MCF 10A (cell line): ENCODE measurements at places on chromosomes 1 and 21. TPM values are rescaled to one million over a fixed set of nuclear protein-coding genes. Genes with fewer than 3 reads are reported as not detected.

Gene TBX19
- total RNA-seq = 1.6 and 2.4 TPM in 2 replicates

Gene VCAM1
- total RNA-seq = not detected in 2 replicates

Gene RAB42
- total RNA-seq = not detected in 2 replicates

Gene RHCE
- total RNA-seq = 0.42 and 0.61 TPM in 2 replicates

Gene C1orf87
- not detected in 2 replicates for total RNA-seq

Gene LAMC2
- total RNA-seq = 751 and 884 TPM in 2 replicates

Gene HUNK
- not detected in 2 replicates for total RNA-seq

- no peaks in the 10 kb centered on the region for H3K4me1 ChIP-seq
- DNase-seq = no peak
- no peak overlapping the region for H3K27ac ChIP-seq
- H3K4me3 ChIP-seq = no peak overlapping the region
Observed at GRCh38 chr1:3883194-3883925, 16.7 kb downstream of the C1orf174 start.

GRCh38 chr1:81157686-81158085 lies 643.0 kb upstream of the ADGRL2 start:
- peak; percentile 44 for DNase-seq
- no peaks in the 10 kb centered on the region for H3K36me3 ChIP-seq
- H3K4me3 ChIP-seq = no peak overlapping the region

DNA sequence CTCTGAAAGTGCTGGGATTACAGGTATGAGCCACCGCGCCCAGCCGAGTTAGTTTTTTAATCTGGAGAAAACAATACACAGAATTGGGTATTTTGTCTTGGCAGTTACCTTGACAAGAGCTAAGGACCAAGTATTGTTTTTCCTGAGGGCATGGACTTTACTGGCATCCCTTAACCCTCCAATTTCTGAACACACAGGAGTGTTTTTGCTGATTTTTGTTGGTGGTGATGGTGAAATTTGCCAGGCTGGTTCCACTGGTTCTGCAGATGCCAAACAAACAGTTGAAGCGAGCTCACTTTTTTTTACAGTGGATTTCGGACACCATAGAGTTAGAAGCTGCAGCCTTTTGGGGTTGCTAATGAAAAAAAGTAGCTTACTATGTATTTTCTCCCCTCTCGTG lies 37.2 kb upstream of the SH3D21 start:
- peaks cover 5% of the 10 kb centered on the region for H3K4me1 ChIP-seq
- H3K36me3 ChIP-seq = peaks cover 60% of the 10 kb centered on the region
- H3K27ac ChIP-seq = no peak overlapping the region
- no peak for DNase-seq
- no peak overlapping the region for H3K4me3 ChIP-seq

- H3K36me3 ChIP-seq = no peaks in the 10 kb centered on the region
- H3K27me3 ChIP-seq = peaks cover 12% of the 10 kb centered on the region
- no peaks in the 10 kb centered on the region for H3K4me1 ChIP-seq
- H3K27ac ChIP-seq = no peak overlapping the region
Observed at GRCh38 chr1:211687462-211688215, 12.2 kb upstream of the NEK2 start.

- H3K36me3 ChIP-seq = no peaks in the 10 kb centered on the region
- H3K4me1 ChIP-seq = no peaks in the 10 kb centered on the region
- DNase-seq = no peak
- H3K27me3 ChIP-seq = peaks cover 38% of the 10 kb centered on the region
- no peak overlapping the region for H3K4me3 ChIP-seq
Observed at GRCh38 chr1:101920577-101920976, 76.1 kb downstream of the OLFM3 start.

DNA sequence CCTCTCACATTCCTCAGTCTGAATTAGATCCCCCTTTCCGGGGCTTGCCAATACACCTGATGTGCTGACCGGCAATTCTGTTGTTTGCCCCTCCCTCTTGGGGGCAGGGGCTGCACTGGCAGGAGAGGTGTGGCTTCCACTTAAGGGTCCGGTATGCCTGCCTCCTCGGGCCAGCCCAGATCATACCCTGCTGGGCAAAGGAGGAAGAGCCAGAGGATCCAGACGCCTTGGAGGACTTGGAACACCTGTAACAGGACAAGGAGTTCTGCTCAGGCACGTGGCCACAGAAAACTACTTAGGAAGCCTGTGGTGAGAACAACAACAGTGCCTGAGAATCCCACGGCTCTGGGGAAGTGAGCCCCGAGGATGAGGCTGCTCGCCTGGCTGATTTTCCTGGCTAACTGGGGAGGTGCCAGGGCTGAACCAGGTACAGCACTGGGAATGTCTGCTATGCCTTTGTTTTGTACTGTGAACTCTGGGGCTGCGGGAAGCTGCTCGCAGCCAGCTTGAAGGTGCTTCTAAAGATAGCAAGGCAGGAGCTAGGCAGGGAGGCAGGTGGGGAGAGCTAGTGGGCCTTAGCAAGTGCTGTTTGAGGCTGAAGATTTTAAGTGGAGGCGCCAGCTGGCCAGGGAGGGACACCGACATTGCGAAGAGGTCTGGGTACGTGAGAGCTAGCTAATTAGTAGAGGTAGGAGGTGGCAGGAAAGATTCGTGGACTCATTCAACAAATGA lies at the start of gene SMPDL3B:
Gene SMPDL3B, plus strand, starts transcription at position 183 of the 732 bp plus-strand sequence. Its CDS starts 184 bp downstream, at position 367.
- peak within 1 kb of the TSS; percentile 65 for H3K4me3 ChIP-seq
- DNase-seq = peak; percentile 71
- peak within 1 kb of the TSS; percentile 55 for H3K27ac ChIP-seq
- no peaks in the 10 kb centered on the region for H3K36me3 ChIP-seq

DNA sequence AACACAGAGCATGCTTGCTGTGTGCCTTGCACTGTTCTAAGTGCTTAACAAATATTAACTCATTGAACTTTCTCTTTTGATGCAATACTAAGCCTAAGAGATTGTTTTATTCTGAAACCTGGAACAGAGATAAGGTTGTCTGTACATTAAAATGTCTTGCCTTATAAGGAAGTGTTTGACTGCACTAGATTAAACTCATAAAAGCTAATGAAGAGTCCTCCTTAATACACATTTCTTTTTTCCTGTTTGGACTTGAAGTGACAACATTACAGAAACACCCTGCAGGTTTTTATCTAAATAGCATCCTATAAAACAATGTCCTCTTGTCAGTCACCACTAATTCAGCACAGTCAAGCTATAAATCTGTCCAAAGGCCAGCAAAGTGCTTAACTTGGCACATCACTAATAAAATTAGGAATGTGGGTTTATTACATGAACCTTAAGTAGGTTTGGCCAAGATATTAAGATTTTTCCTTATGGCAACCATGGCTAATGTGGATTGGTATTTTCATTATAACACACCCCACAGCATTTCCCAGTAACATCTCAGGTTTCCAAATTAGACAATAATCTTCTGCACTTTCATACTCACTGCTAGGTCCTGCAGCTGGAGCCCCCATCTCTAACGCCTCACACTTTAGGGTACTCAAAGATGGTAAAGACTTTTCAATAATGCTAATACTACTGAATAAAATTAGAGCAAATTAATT lies 389.7 kb downstream of the LMO4 start:
- H3K36me3 ChIP-seq = no peaks in the 10 kb centered on the region
- H3K27ac ChIP-seq = no peak overlapping the region
- H3K4me1 ChIP-seq = no peaks in the 10 kb centered on the region
- no peak for DNase-seq
- H3K4me3 ChIP-seq = no peak overlapping the region
- no peaks in the 10 kb centered on the region for H3K27me3 ChIP-seq

DNA sequence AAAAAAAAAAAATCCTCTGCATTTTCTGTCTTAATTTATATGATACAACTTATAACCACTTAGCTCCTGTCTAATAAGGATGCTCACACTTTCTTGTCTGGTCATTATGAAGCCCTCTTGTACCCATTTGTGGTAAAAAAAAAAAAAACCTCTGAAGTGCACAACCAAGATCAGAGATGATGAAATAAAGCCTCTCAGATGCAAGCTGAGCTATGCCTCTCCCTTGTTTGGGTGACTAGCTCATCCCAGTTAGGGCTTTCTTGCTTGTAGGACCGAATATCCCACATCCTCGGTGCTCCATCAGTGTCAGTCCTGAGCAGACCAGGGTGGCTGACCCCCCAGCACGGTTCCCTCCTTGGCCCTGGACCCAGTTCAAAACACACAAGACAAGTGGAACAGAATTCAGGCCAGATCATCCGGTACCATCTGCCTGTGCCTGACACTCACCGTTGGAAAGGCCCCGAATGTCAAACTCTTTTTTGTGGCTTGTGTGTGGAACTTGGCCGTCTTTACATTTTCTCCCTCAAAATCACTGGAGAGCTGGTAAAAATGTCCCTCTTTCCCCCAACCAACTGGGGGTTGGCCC lies 6.3 kb upstream of the SELENON start:
- no peaks in the 10 kb centered on the region for H3K36me3 ChIP-seq
- peaks cover 10% of the 10 kb centered on the region for H3K4me1 ChIP-seq
- no peaks in the 10 kb centered on the region for H3K27me3 ChIP-seq
- no peak overlapping the region for H3K4me3 ChIP-seq

DNA sequence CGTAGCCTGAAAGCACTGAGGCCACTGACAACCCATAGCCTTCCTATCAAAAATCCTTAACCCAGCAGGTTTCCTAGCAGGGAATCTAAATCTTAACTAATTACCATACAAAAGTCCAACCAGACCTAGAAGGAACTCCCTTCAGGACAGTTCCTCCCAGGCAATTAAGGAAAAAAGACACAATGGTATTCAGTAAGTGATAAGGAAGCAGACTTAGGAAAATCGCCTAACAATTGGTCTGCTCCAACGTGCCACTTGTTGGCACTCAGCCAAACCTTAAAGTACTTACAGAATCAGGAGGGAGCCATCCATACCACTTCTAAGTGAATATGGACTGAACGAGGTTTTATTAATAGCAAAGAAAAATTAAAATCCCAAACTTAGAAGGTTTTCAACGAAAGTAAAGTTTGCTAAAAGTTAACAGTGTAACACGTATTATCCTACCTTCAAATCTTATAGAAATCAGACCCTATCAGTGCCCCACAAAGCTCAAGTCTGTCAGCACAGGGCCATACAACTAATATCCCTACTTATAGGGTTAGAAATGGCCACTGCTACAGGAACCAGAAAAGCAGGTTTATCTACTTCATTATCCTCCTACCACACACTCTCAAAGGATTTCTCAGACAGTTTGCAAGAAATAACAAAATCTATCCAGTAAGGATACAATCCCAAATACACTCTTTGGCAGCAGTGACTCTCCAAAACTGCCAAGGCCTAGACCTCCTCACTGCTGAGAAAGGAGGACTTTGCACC lies 29.0 kb downstream of the SPATA6 start:
- no peak overlapping the region for H3K27ac ChIP-seq
- H3K4me1 ChIP-seq = no peaks in the 10 kb centered on the region
- DNase-seq = no peak
- no peaks in the 10 kb centered on the region for H3K27me3 ChIP-seq
- no peak overlapping the region for H3K4me3 ChIP-seq
- no peaks in the 10 kb centered on the region for H3K36me3 ChIP-seq

- H3K27me3 ChIP-seq = no peaks in the 10 kb centered on the region
- peak overlapping the region; percentile 79 for H3K27ac ChIP-seq
- H3K4me3 ChIP-seq = peak overlapping the region; percentile 78
- peaks cover 27% of the 10 kb centered on the region for H3K36me3 ChIP-seq
Observed at GRCh38 chr1:101025283-101025656, 314 bp downstream of the DPH5 start.

- peak; percentile 46 for DNase-seq
- H3K36me3 ChIP-seq = no peaks in the 10 kb centered on the region
- H3K27ac ChIP-seq = no peak overlapping the region
- H3K4me1 ChIP-seq = peaks cover 7% of the 10 kb centered on the region
- H3K4me3 ChIP-seq = no peak overlapping the region
Observed at GRCh38 chr21:29704719-29705118, 235.1 kb downstream of the GRIK1 start.

DNA sequence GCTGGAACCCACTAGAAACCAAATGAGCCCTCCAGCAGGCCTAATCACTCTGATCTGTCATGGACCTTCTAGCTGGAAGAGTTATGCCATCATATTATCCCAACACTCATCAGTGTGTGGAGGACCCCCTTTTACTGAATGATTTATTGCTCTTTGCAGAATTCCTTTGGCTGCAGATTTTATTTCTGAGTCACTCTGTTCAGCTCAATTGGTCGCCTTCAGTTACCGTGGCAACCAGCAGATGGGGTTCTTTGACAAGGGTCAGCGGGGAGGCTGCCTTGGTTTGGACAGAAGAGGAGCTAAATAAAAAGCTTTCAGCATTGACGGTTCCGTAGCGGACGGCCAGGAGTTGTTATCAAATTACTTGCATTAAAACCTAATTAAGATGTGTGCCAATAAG lies 220.1 kb downstream of the SDCCAG8 start:
- peaks cover under 1% of the 10 kb centered on the region for H3K4me1 ChIP-seq
- H3K4me3 ChIP-seq = no peak overlapping the region
- no peaks in the 10 kb centered on the region for H3K27me3 ChIP-seq
- H3K36me3 ChIP-seq = peaks cover 34% of the 10 kb centered on the region

- DNase-seq = no peak
- no peak overlapping the region for H3K27ac ChIP-seq
- H3K4me1 ChIP-seq = no peaks in the 10 kb centered on the region
Observed at GRCh38 chr1:10132852-10133251, 77.5 kb upstream of the KIF1B start.

DNA sequence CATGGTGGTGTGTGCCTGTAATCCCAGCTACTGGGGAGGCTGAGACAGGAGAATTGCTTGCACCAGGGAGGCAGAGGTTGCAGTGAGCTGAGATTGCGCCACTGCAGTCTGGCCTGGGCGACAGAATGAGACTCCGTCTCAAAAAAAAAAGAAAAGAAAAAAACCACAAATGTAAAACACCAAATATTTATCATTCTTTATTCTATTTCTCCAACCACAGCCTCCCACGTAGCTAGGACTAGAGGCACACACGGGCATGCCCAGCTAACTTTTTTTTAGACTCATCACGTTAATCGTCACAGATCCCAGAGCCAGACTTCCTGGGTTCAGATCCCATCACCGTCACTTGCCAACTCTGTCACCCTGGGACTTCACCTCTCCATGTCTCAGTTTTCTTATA lies 13.5 kb downstream of the DNAJC16 start:
- no peaks in the 10 kb centered on the region for H3K4me1 ChIP-seq
- H3K27ac ChIP-seq = no peak overlapping the region
- no peak overlapping the region for H3K4me3 ChIP-seq
- DNase-seq = no peak
- H3K27me3 ChIP-seq = no peaks in the 10 kb centered on the region
- peaks cover 87% of the 10 kb centered on the region for H3K36me3 ChIP-seq

DNA sequence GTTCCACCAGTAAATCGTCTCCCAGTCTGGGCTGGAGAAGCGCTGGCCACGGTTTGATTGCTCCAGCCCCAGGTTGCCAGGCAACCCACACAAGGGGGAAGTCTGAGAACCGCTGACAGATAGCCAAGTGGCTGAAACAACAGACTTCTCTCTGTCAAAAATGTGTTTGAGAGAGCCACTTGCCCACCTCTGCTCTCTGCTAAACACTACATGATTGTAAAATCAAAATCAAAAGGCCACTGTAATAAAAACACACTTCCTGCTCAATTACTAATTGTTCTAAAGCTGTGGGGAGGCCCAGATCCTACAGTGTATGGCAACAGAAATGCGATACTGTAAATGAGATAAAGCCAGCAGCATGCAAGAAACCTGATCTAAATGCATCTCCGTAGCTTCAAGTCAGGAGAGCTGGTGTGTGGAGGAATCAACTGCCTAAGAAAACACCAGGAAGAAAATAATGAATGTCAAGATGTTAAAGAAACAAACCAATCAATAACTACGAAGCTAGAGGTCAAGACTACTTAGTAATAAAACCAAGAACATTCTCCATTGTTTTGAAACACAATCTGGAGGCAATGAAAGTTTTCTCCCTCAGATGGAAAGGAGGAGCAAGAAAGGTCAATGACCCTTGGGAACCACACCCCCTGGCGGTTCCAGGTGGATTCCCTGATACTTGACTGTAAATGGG lies 121.2 kb downstream of the SLC45A1 start:
- peaks cover 6% of the 10 kb centered on the region for H3K4me1 ChIP-seq
- peaks cover 33% of the 10 kb centered on the region for H3K36me3 ChIP-seq
- H3K27ac ChIP-seq = no peak overlapping the region
- DNase-seq = peak; percentile 26
- no peaks in the 10 kb centered on the region for H3K27me3 ChIP-seq

GRCh38 chr1:187390215-187390818 lies 561.6 kb downstream of the PLA2G4A start:
- DNase-seq = peak; percentile 33
- peaks cover 6% of the 10 kb centered on the region for H3K4me1 ChIP-seq
